GM13977 (cell line): ENCODE measurements at places on chromosomes 2 and 18.
A peak's percentile ranks its signal among the peaks of the same experiment; 100 is the strongest.

- no peak for DNase-seq
Observed at GRCh38 chr2:8822218-8822617, 15.2 kb downstream of the KIDINS220 start.

- peak; percentile 6 for DNase-seq
Observed at GRCh38 chr2:184890311-184890710, 292.0 kb downstream of the ZNF804A start.

GRCh38 chr18:49819823-49820671 lies 6.7 kb upstream of the ACAA2 start:
- DNase-seq, result no peak

DNA sequence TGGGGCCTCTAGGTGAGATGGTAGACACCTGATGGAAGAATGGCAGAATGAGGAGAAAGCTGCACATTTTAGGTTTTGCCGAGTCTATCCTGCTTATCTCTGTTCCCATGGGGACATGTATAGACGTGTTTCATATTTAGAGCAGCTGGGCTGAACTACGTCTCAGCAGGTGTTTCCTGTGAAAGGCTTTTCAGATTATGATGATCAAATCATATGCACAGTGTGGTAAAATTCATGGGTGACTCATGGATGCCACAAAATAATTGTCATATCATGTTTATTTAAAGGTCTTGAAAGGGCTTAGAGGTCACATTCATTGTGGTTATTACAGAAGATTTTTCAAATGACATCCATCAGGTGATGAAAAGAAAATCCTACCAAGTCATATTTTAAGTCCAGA lies 90.5 kb downstream of the ICOS start:
- DNase-seq, result peak; percentile 26

DNA sequence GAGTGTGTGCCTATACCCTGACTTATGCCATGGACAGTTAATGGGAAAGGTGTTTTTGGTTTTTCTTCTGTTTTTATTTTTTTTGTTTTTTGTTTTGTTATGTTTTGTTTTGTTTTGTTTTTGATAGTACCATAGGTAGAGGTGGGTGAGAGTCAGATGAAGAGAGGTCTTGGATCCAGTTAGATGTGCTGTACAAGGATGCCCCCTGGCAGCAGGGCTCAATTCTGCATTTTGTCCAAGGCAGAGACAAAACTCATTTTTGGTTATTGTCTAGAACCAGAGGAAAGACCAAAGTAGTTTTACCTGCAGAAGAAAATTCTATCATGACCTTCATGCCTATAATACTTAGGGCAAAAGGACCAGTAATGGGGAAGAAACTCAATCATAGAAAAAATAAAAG lies 48.5 kb downstream of the SLC5A7 start:
- no peak for DNase-seq

- DNase-seq, result no peak
Observed at GRCh38 chr2:163649080-163649479, 86.7 kb downstream of the FIGN start.

DNA sequence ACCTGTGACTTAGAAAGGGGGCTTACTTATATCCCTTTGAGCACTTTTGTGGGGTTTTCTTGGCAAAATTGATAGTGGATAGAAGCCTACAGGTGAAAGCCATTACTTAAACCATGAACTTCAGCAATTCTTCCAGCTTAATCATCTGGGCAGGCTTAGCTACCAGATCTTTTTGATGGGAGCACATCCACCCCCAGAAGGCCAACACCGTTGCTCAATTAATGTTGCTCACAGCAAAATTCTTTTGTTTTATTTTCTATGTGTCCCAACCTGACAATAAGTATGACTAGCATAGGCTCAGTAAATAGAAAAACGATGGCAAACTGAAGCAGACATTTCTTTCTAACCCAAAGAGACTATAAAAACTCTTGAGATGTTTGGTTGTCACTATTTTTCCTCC lies 269.4 kb upstream of the TCF4 start:
- no peak for DNase-seq

- no peak for DNase-seq
Observed at GRCh38 chr18:44668270-44668975, 12.3 kb upstream of the SETBP1 start.

DNA sequence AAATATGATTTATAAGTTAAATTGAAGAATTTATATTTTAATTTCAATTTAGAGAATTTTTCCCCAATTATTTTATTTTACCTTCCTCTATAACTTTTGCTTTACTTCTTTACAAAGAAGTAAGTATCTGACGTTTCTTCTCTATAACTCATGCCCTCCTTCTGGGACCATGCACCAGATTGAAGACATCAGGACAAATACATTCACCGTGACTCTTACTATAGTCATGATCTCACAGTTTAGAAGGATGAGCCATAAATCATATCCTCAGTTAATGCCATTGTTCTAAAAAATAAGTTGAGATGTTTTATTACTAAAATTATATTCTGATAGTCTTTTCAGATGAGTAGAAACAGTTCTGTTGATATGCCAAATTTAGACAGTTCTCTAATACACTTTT lies 279.3 kb downstream of the TMX3 start:
- DNase-seq, result no peak

- DNase-seq, result no peak
Observed at GRCh38 chr2:96594691-96595152, 43.4 kb downstream of the KANSL3 start.
